Stimulated activated CD8-positive, alpha-beta memory T cell treated with anti-CD3 and anti-CD28 coated beads, Interleukin-15, amount 100 ng/mL, for 48 hours (primary cell): ENCODE measurements at places on chromosomes 1 and 21.

DNA sequence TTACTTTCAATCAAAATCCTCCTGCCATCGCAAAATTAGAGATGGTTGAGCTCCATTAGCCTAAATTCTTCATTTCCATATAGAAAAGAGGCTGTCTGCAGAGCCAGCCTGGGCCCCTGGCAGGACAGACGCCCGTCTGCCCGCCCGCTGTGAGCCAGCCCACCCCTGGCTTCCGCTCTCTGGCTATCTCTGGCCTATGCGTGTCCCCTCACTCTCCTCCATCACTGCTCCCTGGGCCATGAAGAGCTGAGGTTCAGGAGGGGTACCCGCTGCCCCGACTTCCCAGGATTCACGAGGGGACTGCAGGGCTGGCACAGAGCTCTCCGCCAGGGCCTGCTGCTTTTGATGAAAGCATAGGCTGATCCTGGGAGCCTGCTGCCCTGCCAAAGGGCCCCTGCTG, 117.6 kb downstream of the CASZ1 start:
- DNase-seq: no peak

- no peak for DNase-seq
Measured at GRCh38 chr1:107940017-107940577, 24.9 kb downstream of the VAV3 start.

GRCh38 chr1:100151679-100152078, 18.7 kb downstream of the TRMT13 start:
- DNase-seq: no peak

GRCh38 chr1:45510972-45511527, 10.6 kb downstream of the PRDX1 start:
- no peak for DNase-seq

DNA sequence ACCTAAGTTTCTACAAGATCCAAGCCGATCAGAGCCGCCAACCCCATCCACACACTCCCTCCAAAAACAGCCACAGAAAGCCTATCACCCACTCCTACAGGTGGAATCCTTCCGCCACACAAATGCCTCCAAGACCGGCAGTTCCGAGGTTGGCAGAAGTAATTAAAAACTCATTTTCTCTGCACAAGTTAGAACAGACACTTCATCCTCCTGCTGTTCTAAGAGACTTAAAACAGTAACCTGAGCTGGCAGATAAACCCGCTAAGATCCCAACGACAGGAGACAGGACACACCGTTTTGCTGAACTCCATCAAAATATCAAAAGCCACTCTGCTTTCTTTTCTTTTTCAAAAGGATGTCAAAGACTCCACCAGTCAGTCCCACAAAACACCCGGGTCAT, 2.8 kb downstream of the SSBP3 start:
- DNase-seq: no peak

DNA sequence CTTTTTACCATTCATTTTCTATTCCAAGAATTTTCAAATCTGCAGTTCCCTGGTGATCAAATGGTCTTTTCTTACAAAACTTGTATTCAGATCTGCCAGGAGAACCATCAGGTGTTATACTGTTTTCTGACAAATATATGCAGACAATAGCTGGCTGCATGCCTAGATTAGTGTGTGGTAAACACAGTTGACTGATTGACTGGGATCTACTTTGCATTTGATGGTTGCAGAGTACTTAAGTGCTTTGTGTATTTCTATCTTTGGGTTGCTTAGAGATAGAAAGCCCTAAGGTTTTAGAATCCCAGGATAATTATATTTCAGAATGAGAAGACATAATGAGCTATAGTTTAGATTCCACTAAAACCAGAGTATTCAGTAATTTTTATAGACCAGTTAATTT, 102.0 kb upstream of the CHODL start:
- DNase-seq: no peak

GRCh38 chr1:54859700-54860391, 27.1 kb downstream of the DHCR24 start:
- DNase-seq: no peak

DNA sequence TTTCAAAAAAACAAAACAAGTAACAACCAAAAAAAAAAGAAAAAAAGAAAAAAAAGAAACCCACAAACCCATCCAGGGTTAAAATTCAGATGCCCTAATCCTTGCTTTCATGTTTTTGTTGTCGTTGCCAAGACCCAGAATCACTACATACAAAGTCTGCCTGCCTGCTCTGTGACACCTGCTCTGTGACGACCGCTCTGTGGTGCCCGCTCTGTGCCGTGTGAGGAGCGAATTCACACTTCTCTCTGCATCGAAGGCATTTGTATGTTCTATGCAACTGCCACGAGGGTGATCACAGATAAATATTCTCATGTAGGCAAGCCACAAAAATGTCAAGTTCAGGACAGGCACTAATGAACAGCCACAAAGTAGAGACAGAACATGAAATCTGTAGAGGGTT, 178.6 kb downstream of the SLC45A1 start:
- no peak for DNase-seq

DNA sequence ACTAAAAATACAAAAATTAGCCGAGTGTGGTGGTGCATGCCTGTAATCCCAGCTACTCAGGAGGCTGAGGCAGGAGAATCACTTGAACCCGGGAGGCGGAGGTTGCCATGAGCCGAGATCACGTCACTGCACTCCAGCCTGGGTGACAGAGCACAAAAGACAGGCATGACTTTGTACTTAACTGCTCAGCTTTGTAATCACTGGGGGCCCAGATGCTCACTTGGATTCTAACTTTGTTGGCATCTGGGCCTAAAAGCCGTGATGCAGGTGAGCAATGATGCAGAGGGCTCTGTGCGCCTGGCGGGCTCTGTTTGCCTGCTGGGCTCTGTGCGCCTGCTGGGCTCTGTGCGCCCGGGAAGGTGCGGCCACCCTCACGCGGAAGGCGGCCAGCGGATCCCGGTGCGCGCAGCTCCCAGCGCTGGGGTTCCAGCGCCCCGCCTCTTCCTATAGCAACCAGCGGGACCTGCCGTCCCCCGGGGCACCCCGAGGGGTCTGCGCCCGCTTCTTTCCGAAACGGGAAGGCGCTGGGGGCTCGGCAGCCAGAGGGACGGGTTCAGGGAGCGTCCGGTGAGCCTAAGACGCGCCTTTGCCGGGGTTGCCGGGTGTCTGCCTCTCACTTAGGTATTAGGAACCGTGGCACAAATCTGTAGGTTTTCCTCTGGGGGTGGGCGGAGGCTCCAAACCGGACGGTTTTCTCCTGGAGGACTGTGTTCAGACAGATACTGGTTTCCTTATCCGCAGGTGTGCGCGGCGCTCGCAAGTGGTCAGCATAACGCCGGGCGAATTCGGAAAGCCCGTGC, 31.7 kb downstream of the PRMT2 start:
- no peak for DNase-seq

DNA sequence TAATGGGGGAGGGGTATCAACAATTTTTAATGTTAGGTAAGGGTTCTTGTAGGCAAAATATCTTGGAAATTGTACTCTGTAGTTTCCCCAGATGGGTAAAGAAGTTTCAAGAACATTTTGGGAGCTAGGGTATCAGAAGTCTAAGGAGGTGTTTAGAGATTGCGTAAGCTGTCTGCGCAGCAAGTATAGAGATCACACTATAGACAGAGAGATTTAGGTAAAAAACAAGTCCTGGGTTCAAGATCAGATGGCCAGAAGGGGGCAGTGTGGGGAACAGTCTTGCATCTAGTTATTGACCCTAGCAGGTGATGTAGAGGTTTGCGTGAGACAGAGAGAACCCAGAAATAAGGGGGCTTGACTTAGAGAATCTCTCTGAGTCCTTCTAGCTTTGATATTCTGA, 80.8 kb downstream of the S1PR1 start:
- no peak for DNase-seq

DNA sequence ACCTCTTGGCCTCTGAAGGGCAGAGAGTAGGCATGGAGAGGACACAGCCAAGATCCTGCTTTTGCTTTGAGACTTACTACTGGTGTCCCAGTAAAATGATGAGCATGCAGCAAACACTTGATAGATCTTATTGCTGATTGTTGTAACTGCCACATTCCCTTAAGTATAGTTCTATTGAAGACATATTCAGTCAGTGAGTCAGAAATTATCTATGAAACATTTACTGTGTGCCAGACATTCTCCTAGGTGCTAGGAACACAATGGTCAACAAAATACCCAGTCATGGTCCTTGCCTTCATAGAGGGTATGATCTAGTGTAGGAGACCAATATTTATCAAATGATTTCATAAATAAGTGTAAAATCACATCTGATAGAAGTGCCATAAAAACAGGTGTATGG, 13.6 kb downstream of the STYXL2 start:
- DNase-seq: no peak

GRCh38 chr1:25256578-25256965, 9.3 kb upstream of the RSRP1 start:
- no peak for DNase-seq

DNA sequence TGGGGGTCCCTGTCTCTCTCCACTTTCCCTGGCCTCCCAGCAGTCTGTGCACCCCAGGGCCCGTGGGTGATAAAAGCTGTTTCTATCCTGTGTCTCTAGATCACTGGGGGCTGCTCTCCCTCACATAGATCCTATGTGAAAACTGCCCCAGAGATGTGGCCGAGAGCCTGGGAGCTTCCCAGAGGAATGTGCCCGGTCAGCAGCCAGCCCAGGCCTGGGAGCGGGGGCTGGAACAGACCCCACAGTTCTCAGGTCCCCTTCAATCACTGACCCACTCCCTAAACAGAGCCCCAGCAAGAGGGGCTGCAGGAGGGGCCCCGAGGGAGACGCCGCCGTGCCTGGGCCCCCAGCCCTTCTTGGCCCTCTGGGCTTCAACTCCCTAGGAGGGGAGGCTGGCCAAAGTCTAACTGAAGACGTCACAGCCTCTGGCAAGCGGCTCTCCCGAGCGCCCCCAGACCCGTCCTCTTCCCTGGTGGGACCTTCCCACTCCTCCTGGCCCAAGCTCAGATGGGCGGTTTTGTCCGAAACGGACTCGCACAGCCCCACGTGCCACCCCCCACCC, 403 bp downstream of the MXRA8 start:
- no peak for DNase-seq

GRCh38 chr1:115492880-115493279, 148.9 kb upstream of the VANGL1 start:
- no peak for DNase-seq

DNA sequence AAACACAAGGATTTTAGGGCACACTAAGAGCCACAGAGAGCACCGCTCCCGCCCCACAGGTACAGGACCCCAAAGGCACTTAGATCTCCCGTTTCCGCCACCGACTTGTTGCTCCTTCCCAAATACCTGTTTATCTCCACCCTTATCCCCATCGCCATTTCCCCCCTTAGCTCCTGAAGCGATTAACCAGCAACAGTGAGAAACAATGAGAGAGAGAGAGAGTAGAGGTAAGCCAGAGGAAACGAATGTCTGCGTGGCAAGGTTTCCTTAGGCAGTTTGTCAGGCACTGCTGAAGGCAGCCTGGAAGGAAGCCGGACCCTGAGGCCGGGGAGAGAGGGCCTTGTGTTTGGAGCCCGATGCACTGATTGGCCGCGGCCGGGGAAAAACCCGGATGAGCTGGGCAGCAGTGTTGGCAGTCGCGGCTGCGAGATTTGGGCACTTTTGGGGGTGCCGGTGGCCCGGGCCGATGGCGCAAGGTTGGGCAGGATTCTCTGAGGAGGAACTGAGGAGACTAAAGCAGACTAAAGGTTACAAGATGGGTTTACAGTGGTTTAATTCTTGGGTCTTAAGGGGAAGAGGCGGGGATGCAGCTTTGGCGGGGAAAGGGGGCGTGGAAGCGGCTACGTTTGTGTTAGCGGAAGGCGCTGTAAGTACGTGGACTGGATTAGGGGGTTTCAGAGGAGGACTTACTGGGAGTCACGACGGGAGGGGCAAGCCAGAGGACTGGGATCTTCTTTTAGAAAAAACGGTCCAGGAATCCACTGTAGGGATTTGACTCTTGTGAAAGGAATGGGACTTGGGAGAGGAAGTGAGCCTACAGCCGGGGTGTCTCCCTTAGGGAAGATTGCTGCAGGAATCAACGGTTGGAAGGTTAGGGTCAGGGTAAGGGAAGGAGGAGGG, at the start of gene GORAB:
GORAB (plus strand) TSS at position 409 of the 900 bp plus-strand sequence; CDS start at position 467, 58 bp downstream.
- DNase-seq: peak; percentile 81

DNA sequence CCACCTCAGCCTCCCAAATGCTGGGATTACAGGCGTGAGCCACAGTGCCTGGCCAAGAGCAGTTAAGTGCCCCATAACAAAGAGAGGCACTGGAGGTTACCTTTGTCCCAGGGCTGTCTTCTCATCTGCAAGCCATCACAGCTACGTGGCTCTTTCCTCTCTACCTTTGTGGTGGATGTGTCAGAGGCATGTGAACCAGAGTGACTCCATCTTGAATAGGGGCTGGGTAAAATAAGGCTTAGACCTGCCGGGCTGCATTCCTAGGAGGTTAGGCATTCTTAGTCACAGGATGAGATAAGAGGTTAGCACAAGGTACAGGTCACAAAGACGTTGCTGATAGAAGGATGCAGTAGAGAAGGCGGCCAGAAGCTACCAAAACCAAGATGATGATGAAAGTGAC, 59.4 kb upstream of the POU2F1 start:
- DNase-seq: no peak

GRCh38 chr1:54011316-54012007, 6.5 kb downstream of the LDLRAD1 start:
- DNase-seq: no peak

DNA sequence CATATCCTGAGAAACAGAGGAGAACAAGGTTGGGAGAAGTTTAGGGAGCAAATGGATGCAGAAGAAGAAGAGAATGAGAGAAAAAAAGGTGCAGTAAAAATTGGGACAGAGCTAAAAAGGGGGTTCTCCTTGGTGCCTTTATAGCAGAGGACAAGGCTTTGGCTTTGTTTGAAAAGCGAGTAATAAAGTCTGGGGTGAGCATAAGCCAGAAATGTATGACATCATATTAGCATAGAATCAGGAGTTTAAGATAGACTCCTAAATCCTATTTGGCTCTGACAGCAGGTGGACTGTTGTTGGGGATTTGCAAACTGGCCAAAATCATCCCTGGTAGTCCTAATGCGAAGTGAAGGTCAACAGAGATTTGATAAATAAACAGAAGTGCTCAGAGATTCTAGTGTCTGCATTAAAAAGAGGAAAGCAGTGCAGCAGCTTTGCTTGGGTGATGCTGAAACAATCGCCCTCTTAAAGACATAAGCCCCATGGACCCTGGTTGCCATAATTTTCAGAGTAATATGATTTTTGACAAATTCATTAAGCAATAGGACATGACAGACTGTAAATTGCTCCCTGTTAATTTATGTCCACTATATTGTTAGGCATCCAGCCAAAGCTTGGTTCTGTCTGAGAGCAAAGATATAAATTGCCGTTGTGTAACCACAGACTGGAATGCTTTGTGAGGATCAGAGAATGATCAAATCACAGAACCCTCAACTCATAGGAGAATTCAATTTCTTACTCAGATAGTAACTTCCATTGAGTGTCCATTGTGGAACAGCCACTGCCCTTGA, 385.0 kb upstream of the NFIA start:
- no peak for DNase-seq

DNA sequence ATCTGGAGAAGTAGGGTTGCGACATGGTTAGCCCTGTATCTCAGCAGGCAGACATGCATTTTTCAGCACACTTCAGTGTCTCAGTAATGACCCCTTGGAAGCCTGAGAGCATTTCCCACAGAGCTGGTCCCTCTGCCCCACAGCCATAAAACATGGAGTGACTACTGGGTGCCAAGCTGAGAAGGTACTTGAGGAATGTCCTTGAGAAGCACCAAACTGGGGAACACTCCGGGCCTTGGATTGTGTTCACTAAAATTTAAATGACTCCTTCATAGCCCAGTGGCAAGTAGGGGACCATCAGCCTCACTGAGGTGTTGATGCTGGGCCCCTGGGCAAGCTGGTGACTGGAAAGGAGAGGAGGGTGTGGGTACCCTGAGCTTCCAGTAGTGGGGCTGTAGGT, 54.7 kb downstream of the KCNJ6 start:
- no peak for DNase-seq

- DNase-seq: no peak
Measured at GRCh38 chr1:10803971-10804820, 7.8 kb upstream of the CASZ1 start.

GRCh38 chr1:1544544-1544943, 4.1 kb upstream of the TMEM240 start:
- no peak for DNase-seq
